ENCODE measurements at places on chromosomes 5 and 9. TPM values are rescaled to one million over a fixed set of nuclear protein-coding genes. Genes with fewer than 3 reads are reported as not detected.

STK32A gene
- not detected for total RNA-seq

CATSPER3 gene
- total RNA-seq, result 2.7 TPM

SPAAR gene
- total RNA-seq, result not detected

DRD1 gene
- not detected for total RNA-seq

PCDH12 gene
- not detected for total RNA-seq

SPATA31A5 gene
- total RNA-seq, result not detected

CCL28 gene
- 16.8 TPM for total RNA-seq

CAVIN4 gene
- 0.17 TPM for total RNA-seq

CYFIP2 gene
- 681 TPM for total RNA-seq

CTSV gene
- total RNA-seq, result not detected

IL33 gene
- total RNA-seq, result not detected

PCDHB14 gene
- 0.10 TPM for total RNA-seq

C5orf63 gene
- 25.4 TPM for total RNA-seq

TRIM32 gene
- 16.7 TPM for total RNA-seq

TAF11L5 gene
- total RNA-seq, result not detected

IGIP gene
- total RNA-seq, result 10.0 TPM

NR3C1 gene
- total RNA-seq, result 233 TPM

SPTAN1 gene
- total RNA-seq, result 351 TPM
